Stimulated activated CD4-positive, alpha-beta T cell treated with anti-CD3 and anti-CD28 coated beads, TNF-alpha, amount 100 ng/mL, for 1 hour (primary cell): ENCODE measurements at places on chromosomes 7 and 10.

- no peak for DNase-seq
Measured at GRCh38 chr7:134809616-134810015, 30.2 kb downstream of the CALD1 start.

DNA sequence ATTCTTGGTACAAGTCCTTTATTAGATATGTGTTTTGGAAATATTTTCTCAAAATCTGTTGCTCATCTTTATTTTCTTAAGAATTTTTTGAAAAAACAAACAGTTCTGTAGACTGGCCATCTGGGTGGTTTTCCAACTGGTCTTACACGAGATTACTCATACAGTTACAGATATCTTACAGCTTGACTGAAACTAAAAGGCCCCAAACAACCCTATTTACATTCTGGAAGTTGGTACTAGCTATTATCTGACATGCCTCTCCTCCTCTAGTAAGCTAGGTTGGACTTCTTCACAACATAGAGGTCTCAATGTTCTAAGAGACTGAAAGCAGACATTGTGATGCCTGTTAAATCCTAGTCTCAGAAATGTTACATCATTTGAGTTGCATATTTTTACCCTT is 52.0 kb downstream of the ZNF22 start:
- DNase-seq: no peak

DNA sequence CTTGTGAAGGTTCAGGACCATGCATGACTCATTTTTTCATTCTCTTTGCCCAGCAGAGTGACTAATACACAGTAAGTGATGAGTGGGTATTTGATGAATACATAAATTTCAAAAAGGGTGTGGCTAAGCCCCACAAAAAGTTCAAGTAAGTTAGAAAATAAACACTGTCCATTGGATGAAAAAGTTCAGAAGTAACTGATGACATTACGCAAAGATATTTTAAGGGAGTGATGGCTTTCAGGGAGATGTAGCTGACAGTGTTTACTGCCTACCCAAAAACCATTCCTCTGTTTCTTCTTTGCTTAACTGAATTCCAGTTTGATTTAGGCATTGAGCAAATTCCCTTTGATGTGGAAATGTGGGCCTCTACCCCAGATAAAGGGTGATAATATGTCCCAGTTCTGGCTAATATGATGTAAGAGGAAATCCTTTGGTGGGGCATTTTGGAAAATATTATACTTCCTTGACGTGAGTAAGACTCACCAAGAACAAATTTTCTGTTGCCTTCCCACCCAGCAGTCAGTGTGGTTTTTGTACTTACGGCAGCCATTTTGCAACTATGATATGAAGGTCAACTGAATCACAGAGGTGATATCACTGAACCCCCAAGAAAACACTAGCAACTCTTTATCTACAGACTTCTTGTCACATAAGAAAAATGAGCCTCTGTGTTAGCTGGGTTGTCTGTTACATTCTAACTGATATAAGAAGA is 29.0 kb upstream of the EBLN1 start:
- DNase-seq: no peak

DNA sequence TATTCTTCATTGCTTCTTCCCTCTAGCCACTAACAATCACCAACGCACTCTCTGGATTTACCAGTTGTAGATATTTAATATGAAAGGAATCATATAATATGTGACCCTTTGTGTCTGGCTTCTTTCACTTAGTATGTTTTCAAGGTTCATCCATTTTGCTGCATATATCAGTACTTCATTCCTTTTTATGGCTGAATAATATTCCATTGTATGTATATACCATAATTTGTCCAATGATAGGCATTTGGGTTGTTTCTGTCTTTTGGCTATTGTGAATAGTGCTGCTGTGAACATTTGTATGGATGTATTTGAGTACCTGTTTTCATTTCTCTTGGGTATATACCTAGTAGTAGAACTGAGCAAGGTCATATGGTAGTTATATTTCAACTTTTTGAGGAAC is 7.3 kb downstream of the AKAP9 start:
- no peak for DNase-seq

GRCh38 chr7:150668977-150669376 is 16.5 kb upstream of the GIMAP2 start:
- no peak for DNase-seq

DNA sequence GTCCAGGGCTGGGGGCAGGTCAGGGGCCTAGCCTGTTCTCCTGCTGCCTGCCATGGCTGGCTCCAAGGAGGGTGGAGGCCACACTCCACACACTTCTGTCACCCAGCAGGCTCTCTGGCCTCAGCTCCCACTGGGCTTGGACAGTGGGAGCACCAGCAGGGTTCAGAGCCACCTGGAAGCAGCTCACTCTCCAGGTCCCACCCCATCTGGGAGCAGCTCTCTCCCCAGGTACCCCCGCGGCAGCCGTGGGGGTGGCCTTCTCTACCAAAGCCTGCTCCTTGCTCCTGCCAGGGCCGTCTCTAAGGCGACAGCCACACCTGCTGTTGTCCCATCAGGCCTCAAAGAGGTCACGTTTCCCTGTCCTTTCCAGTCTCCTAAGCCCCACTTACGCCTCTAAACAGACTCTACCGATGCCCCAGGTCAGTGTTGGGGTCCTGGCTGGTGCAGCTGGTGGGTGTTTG is 142.5 kb upstream of the RET start:
- DNase-seq: no peak

DNA sequence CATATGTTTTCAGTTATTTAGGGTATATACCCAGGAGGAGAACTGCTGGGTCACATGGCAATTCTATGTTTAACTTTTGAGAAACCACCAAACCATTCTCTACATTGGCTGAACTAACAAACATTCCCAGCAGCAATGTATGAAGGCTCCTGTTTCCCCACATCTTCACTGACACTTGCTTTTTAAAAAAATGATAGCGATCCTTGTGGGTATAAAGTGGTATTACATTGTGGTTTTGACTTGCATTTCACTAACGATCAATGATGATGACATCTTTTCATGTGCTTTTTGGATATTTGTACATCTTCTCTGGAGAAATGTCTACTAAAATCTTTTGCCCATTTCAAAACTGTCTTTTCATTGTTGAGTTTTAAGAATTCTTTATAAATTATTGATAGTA is 51.2 kb upstream of the ANAPC16 start:
- no peak for DNase-seq

DNA sequence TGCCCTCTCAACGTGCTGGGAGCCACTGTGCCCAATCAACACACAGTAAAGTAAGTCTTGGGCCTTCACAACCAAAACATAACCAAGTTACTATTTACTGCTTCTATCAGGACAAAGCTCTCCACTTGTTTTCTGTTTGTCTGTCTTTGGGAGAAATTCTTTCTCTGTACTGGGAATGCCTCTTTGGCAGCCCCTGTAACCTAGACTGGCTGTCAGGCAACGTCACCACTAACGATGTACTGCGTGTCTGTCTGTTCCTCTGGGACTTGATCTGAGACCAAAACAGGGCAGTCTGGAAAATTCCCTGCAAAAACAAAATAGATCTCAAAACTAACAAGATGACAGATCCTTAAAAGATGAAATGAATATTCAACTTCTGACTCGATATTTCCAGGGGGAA is 113.0 kb downstream of the SMURF1 start:
- no peak for DNase-seq

- no peak for DNase-seq
Measured at GRCh38 chr10:83991986-83992753, 147.1 kb upstream of the GHITM start.

GRCh38 chr7:129789000-129789399 is 163.8 kb downstream of the UBE2H start:
- no peak for DNase-seq

DNA sequence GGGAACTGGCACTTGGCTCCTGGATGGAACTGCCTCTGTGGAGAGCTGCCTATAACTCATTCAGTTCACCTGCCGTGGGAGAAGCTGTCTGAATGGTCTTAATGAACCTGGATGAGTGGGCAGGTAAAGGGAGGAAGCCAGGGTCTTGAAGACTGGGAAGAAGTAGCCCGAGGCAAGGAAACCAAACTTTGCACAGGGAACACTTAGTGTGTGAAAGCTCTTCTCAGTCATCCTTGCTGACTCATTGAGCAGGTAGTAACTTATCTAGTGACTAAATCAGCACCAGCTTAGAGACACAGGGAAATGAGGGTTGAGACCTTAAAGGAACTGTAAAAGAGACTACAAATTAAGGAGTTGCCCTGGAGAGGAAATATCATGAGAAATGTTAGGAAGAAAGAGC is 9.9 kb downstream of the LRRC4 start:
- DNase-seq: no peak

DNA sequence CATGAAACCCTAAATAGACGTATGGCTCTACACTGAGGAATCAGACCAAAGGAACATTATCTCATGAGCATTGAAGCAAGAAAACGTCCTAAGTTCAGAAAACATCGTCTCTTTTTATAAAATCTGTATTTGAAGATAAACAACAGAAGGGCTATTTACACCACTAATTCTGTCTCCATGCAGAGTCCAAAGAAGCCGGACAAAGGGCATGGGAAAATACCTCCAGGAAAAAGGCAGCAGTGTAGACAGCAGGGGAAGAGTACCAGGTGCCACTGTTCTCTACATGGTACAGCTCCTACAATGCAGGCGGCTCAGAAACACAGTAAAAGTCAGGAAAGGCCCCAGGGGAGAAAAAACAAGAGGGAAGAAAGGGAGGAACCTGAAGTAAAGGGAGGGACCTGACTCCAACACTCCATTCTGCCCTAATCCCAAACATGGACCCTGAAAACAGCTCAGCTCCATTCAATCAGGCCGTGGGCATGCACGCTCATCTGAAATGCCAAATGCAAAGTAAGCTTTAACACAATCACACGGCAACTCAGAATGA is 17.5 kb downstream of the FAM171A1 start:
- DNase-seq: no peak

- no peak for DNase-seq
Measured at GRCh38 chr7:151839451-151839921, 37.4 kb downstream of the PRKAG2 start.

- no peak for DNase-seq
Measured at GRCh38 chr10:12985347-12985746, 16.2 kb downstream of the CCDC3 start.

GRCh38 chr7:155282671-155283070 is 15.0 kb upstream of the INSIG1 start:
- no peak for DNase-seq

DNA sequence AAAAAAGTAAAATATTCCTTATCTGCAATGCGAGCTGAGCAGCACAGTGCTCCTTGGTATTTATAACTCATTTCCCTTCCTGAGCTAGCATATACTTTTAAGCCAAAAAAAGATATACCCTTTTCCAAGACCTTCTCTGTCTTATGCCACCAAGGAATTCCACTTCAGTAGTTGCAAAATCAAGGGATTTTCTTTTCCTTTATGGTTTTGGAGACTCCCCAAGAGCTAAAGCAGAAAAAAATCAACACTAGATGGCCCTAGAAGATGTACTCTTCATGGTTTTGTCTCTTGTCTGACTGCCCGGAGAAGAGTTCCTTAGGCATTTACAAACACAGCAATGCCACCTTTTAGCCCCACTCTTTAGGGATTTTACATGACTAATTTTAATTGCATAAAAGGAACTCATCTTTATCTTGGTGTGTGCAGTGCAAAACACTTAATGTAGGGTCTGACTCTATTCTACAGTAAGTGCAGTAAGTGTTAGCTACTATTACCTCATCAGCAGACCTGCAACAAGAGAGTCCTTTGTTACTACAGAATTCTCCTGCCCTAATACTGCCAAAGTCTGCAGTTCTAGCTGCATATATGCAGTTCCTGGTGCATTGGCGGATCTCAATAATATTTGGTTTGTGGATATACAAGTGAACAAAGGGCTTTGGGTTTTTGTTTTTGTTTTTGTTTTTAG is 443.3 kb downstream of the GFRA1 start:
- no peak for DNase-seq

DNA sequence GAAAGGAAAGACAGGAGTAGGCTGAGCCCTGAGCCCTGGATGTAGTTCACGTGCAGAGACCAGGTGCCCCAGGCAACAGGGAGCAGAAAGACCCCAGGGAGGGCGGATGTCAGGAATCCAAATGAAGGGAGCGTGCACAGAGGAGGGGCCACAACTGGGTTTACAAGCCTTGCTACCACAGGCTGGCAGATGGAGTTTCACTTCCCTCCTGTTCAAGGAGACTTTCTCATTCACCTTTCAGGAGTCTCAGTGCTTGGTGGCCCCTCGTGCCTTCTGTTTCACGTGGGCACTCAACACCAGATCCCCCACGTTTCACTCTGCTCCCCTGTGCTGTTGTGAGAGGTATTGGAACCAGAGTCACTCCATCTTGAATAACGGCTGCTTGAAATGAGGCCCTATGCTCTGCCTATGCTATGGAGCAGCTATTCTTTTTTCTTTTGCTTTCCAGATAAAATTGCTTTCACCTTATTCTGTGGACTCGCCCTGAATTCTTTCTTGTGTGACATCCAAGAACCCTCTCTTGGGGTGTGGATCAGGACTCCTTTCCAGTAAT is 601.4 kb upstream of the IGFBP3 start:
- DNase-seq: no peak

- DNase-seq: no peak
Measured at GRCh38 chr10:24706479-24707118, 17.1 kb downstream of the ARHGAP21 start.

DNA sequence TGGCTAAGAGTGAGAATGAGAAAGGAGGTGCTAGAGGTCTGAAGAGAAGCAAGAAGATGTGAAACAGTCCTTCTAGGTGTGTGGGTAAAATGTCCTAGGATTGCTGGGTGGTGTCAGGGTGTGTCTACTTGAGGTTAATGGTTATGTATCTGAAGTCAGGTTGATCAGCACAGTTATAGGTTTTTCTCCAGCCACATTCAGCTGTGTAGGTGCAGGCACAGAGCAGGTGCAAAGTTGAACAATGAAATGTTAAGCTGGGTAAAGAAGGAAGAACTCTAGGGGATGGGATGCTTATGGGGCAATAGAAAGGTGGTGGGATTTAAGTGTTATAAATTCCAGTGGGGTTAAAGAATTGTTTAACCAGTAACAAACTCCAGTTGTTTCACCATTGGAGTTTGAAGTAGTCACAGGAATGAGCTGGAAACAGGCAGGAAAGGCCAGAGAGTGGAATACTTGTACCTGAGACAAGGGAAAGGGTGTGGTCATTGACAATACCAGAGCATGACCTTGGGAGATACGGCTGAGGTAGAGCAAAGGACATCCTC is 200.4 kb upstream of the YAE1 start:
- DNase-seq: no peak

- no peak for DNase-seq
Measured at GRCh38 chr10:132712743-132713142, 73.2 kb downstream of the NKX6-2 start.

DNA sequence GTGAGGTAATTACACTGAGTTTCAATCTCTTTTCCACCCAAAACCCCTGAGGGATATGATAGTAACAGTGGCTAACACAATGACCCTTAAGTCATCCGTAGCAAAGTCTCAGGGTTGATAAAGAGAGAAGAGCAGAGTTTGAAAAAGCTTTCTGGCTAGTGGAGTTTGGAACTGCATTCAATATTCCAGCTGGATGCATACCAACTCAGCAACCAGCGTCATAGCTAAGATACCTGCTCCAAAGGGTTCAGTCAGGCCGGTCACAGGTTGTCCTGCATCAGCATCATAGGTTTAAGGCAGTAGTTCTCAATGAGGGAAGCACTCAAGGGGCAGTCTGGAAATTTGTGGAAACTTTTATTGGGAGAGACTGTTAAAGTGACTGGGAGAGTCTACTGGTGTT is 93.5 kb downstream of the CNOT4 start:
- no peak for DNase-seq
